WTC11 (cell line): ENCODE measurements at places on chromosomes 4 and X.
A peak's percentile ranks its signal among the peaks of the same experiment; 100 is the strongest.

DNA sequence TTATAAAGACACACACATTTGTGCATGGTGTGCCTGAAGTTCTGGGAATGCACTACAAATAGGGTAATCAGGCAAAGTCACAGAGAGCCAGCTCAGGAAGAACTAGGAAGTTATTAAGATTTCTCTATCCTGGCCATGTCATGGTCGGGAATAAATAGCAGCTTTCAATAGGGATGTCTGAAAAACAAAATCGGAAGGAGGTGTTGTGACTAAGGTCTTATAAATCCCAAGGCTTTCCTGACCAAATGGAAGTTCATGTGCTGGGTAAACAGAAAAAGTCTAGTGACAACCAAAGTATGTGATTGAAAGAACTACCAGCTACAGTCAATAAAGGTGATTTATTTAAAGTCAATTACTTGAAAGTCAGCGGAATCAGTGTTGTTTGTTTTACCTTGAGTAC lies 262.5 kb upstream of the HS3ST1 start:
- DNase-seq: no peak

DNA sequence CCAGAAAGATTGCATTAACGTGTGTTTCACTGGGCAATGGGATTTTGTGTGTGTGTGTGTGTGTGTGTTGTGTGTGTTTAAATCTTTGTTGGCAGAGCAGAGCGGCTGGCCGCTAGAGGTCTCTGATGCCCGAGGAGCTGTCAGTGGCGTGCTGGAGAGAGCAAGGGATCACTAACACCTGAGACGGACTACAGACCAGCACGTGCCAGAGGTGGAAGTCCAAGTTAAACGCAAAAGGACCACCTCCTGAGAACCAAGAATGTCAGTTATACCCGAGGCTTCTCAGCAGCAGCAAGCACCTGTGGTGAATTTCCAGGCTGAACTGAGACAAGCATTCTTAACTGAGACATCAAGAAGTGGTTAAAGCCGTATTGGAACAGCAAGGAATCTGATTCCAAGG lies 9.0 kb upstream of the SLC25A14 start:
- peak; percentile 65 for DNase-seq

DNA sequence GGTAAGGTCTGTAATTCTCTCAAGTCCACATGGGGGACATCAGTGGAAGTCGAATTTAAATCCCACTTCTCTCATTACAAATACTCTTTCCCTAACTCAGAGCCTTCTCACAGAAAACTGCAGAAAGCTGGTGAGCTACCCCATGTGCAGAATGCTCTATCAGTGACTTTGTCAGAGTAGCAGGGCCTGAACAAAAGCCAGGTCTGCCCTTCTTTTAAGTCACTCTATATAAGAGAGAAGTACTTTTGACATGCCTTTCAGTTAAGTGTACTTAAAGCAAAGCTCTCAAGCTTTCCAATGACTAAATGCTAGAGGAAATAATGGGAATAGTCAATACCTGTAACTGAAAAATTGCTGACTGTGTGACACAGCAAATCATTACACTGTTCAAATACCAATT lies 323.1 kb downstream of the KCNIP4 start:
- DNase-seq: no peak

DNA sequence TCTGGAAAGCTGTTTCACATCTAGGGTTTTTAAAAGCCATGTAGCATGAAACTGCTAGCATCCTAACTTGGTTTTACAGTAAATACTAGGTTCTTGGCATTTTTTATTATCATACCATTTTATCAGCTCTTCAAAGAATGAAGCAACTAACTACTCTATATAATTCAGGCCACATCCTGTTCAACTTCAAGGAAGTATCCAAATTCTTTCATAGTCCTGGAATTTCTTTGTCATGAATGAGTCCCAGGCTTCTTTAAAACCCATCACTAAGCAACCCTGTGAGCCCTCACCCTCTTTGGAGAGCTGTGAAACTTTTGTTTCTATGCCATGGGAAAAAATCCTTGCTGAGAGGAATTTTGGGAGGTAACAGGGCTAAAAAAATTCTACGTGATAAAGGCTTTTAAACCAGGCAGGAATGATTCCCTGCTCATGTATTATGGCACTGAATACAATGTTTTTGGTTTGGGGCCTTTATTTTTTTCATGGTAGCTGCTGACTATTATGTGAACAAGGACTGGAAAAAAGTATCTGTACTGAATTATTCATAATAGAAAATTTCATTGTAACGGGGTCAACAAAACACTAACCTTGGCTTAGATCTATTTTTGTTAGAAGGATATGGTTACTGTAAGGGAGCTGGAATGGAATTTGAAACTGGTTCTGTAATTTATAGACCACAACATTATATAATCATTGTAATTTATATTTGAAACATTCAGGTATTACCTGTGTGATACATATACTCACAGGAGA lies 164.9 kb downstream of the DCTD start:
- no peak for DNase-seq

DNA sequence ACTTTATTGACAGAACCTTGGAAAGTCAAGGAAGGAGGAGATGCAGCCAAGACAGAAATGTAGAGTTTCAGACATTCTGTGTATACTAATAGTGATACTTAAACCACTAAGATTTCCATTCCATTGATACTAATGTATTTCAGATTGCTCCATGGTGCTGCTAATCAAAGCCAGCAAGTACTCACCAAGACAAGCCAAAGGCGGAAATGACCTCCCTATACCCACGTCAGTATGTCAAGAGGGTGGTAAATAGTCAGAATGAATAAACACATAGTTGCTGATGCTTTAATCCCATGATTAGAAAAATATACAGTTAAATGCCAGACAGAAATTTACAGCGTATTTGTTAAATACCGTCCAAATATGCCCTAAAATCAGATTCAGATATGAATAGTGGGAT lies 417.8 kb upstream of the INTU start:
- DNase-seq: no peak

- DNase-seq: no peak
Observed at GRCh38 chr4:137674066-137674465, 141.8 kb upstream of the PCDH18 start.

DNA sequence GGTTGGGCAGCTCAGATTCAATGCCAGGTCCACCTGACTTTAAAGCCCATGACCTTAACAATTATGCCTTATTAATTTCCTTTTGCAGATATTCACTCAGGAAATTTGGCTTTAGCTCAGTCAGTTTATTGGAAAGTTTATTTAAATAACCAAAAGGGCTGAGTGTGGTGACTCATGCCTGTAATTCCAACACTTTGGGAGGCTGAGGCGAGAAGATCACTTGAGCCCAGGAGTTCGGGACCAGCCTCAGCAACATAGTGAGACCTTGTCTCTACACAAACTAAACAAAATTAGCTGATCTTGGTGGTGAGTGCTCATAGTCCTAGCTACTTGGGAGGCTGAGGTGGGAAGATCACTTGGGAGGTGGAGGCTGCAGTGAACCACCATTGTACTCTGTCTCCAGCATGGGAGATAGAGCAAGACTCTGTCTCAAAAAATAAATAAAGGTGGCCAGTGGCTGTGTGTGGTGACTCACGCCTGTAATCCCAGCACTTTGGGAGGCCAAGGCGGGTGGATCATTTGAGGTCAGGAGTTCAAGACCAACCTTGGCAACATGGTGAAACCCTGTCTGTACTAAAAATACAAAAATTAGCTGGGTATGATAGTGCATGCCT lies 43.3 kb downstream of the RHOH start:
- DNase-seq: no peak

DNA sequence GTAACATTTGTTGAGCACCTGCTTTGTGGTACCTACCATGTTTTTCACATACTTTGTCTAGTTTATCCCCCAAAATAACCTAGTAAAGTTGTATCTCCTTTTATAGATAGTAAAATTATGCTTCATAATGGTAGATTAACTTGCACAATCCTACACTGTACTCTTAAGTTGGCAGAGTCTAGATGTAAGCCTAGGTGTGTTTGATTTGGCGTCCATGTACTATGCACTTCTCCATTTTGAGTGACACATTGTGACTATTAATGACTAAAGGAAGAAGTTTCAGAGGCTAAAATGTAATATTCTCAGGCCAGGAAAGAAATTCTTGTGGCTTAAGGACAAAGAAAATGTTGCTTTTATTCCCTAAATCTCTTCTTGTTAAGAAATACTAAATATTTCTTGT lies 15.4 kb downstream of the PLK4 start:
- DNase-seq: no peak

DNA sequence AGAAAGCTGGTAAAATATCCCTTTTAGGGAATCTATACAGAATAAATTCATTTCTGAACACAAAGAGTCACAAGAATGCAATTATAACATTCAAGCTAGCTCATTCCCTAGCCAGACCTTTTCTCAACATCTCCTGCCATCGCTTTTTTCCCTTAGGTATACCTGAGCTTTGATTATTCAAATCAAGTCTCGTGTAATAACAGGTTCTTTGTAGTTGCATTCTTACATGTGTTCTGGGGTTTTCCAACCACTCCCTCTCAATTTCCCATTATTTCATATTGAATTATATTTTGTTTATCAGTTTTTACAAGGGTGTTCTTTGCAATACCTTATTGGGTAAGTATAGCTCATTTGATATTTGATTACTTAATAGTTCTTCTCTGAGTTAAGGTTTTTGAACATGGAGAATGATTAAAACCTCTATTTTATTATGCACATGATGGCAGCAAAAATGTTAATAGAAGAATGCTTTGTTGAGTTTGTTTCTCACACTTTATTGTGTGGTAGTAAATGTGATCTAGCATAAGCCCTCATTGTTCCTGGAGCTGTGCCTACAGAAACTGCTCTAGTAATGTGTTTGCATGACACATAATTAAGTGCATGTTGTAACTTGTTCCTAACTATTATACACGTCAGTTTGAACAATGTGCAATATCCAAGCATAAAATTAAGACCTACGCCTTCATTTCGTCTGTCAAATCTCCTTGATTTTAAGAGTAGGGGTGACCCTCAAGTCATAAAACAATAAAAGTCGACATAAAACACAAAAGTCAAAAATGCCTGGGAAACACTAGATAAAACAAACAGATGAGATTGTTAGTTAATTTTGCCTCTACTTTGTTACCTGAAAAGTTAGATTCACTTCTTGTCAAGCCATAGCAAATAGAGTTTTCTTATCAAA lies 124.0 kb upstream of the POF1B start:
- no peak for DNase-seq

DNA sequence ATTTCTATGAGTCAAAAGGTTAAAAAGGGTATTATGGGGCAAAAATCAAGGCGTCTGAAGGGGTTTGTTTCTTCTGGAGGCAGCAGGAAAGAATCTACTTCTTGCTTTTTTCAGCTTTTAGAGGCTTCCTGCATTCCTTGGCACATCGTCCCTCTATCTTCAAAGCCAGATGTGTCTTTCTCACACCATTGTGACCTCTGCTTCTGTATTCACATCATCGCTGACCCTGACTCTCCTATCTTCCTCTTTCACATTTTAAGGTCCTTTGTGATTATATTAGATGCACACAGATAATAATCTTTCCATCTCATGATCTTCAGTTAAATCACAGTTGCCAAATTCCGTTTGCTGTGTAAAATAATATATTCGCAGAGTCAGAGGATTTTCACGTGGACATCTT lies 112.7 kb downstream of the PPP4R3C start:
- DNase-seq: no peak

GRCh38 chrX:131677655-131678628 lies 134.1 kb downstream of the OR13H1 start:
- DNase-seq: peak; percentile 65

DNA sequence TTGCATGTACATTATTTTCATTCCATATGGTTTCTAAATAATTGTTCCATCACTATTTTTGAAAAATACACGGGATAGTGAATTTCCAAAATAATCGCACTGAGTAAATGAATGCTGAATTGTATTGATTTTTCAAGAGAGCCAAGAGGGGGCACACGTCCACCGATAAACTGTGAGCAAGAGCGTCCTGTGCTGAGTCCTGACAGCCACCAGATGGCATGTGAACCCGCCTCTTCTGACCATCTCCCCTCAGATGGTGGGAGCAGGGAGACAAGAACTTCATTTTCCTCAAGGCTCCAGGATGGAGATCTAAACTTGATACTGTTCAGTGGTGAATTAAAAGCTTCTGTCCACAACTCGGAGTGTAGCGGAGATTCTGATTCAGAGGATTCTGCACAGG lies 30.6 kb upstream of the IL9R start:
- DNase-seq: peak; percentile 39

GRCh38 chr4:128917781-128918180 lies 108.3 kb downstream of the JADE1 start:
- no peak for DNase-seq

- no peak for DNase-seq
Observed at GRCh38 chrX:115423086-115423485, 133.6 kb downstream of the LUZP4 start.

GRCh38 chr4:159205466-159205865 lies 102.6 kb downstream of the RAPGEF2 start:
- no peak for DNase-seq

DNA sequence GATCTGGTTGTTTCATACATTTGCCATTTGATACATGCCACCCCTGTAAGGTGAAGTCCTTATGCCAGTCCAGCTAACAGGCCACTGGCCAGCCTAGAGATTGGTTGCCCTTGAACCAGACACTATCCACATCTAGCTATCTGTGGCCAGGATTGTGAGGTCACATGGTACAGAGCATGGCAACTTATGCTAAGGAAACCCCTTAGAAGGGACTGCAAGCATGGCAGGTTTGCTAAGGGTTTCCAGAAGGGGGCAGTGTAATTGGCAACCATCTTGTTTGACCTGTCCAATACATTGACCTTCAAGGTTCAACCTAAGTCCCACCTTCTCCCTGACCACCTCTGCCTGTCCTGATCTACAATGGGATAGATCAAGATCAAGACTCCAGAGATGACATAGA lies 47.5 kb downstream of the SMC1A start:
- DNase-seq: no peak

- no peak for DNase-seq
Observed at GRCh38 chrX:15107367-15107988, 162.4 kb downstream of the ASB9 start.

- no peak for DNase-seq
Observed at GRCh38 chr4:95761426-95761825, 78.5 kb upstream of the PDHA2 start.

GRCh38 chrX:115939070-115939469 lies 231.5 kb upstream of the AGTR2 start:
- DNase-seq: no peak

- DNase-seq: no peak
Observed at GRCh38 chr4:32488690-32489089, 1768.5 kb downstream of the PCDH7 start.

DNA sequence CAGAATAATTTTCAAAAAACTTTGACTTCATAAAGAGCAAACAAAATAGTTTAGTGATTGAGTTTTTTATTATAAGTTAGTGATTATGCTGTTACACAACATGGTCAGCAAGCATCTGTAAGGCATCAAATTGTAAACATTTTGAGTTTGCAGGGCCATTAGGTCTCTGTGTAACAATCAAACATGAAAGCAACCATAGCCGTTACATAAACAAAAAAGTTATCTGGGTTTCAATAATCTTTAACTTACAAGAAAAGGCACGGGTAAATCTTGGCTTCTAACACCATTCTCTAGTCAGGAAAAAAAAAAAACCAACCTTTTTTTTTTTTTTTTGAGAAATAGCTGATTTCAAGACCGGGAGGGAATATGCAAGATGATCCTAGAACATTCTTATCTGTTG lies 1941.1 kb downstream of the PCDH7 start:
- no peak for DNase-seq

- DNase-seq: no peak
Observed at GRCh38 chrX:70042399-70043371, 7.1 kb downstream of the AWAT2 start.

GRCh38 chr4:186939226-186939625 lies 215.6 kb upstream of the FAT1 start:
- DNase-seq: no peak

- no peak for DNase-seq
Observed at GRCh38 chr4:30181918-30182317, 538.3 kb upstream of the PCDH7 start.
